Activated naive CD8-positive, alpha-beta T cell treated with anti-CD3 and anti-CD28 coated beads, Interleukin-2, amount 10 ng/mL, durations not matched to agents 7 days and 5 days (primary cell): ENCODE measurements at places on chromosomes 7 and 10.
A peak's percentile ranks its signal among the peaks of the same experiment; 100 is the strongest.

- DNase-seq: no peak
- H3K36me3 ChIP-seq: no peaks in the 10 kb centered on the region
- H3K27ac ChIP-seq: no peak overlapping the region
- H3K27me3 ChIP-seq: peaks cover 19% of the 10 kb centered on the region
- no peak overlapping the region for H3K4me3 ChIP-seq
Measured at GRCh38 chr7:121166916-121167315, 161.9 kb upstream of the WNT16 start.

DNA sequence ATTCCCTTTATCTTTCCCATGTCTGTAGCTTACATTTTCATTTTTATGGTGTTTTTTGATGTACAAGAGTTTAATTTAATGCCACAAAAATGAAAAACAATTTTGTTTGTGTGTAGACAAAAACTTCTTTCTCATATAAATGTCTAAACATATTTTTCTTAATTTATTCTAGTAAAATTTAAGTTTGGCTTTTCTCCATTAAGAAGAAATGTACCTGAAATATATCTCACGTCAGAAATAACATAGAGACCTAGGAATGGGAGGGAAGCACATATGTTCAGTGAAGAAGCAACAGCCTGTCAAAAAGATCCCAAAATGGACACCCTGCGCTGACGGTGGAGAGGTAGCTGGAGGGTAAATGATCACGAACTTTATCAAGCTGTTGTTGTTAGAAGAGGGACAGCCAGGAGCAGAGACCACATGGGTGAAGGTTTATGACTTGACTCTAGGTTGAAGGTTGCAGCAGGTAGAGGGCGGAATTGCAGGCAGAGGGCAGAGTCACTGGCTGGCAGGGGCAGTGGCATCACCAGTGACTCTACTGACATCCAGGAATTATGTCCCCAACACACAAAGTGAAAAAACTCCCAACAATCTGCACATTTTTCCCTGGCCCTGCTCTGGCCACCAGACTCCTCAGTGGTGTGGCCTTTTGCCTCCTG lies 225.9 kb upstream of the PRSS58 start:
- no peaks in the 10 kb centered on the region for H3K36me3 ChIP-seq
- no peaks in the 10 kb centered on the region for H3K27me3 ChIP-seq
- no peak for DNase-seq

DNA sequence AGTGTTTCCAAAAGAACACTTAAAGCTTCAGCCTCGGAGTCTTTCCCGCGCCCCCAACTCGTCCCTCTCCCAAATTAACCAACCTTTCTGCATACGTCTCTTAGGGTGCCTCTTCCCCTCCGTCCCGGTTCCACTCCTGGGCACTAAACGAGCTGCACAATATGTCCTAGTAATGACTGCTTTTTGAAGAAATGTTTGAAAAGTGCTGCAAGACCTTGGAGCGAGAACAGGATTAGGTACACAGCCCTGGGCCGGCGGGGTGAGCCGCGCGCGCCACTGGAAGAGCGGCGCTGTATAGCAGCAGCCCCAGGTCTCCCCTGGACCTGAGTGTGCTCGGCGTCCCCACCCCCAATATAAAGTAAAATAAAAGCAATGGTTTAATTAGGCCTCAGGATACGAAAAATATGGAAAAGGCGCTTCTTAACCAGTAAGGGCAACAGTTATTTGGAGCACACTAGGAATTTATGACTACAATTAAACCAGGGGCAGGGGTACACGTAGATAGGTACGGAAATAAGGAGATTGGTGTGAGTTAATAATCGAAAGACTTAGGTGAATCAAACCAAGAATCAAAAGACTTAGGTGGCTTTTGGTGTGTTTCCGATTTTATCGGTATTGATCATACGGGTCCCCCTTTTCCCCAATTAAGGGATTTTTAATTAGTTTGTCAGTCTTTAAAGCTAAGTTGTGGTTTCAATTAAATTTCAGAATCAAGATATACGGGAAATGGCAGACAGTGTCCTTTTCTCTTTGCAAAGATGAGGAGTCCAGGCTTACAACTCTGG lies 1.9 kb downstream of the TET1 start:
- no peak overlapping the region for H3K27ac ChIP-seq
- DNase-seq: no peak
- H3K4me3 ChIP-seq: peak overlapping the region; percentile 70
- H3K4me1 ChIP-seq: peaks cover 26% of the 10 kb centered on the region

GRCh38 chr7:55538538-55538937 lies 33.8 kb downstream of the VOPP1 start:
- no peak for DNase-seq
- no peak overlapping the region for H3K27ac ChIP-seq
- no peak overlapping the region for H3K4me3 ChIP-seq
- peaks cover 10% of the 10 kb centered on the region for H3K36me3 ChIP-seq
- H3K4me1 ChIP-seq: peaks cover 53% of the 10 kb centered on the region

- H3K27ac ChIP-seq: no peak overlapping the region
- H3K36me3 ChIP-seq: peaks cover 6% of the 10 kb centered on the region
- no peak for DNase-seq
Measured at GRCh38 chr7:143849785-143850479, 52.0 kb downstream of the TCAF1 start.

GRCh38 chr7:132001146-132001545 lies 444.7 kb upstream of the PODXL start:
- no peak overlapping the region for H3K4me3 ChIP-seq
- H3K27me3 ChIP-seq: peaks cover 2% of the 10 kb centered on the region
- no peaks in the 10 kb centered on the region for H3K4me1 ChIP-seq
- H3K36me3 ChIP-seq: no peaks in the 10 kb centered on the region
- no peak overlapping the region for H3K27ac ChIP-seq

GRCh38 chr10:61175316-61175715 lies 231.3 kb upstream of the RHOBTB1 start:
- no peaks in the 10 kb centered on the region for H3K27me3 ChIP-seq
- no peaks in the 10 kb centered on the region for H3K4me1 ChIP-seq
- DNase-seq: no peak
- no peak overlapping the region for H3K4me3 ChIP-seq
- no peak overlapping the region for H3K27ac ChIP-seq
- no peaks in the 10 kb centered on the region for H3K36me3 ChIP-seq

DNA sequence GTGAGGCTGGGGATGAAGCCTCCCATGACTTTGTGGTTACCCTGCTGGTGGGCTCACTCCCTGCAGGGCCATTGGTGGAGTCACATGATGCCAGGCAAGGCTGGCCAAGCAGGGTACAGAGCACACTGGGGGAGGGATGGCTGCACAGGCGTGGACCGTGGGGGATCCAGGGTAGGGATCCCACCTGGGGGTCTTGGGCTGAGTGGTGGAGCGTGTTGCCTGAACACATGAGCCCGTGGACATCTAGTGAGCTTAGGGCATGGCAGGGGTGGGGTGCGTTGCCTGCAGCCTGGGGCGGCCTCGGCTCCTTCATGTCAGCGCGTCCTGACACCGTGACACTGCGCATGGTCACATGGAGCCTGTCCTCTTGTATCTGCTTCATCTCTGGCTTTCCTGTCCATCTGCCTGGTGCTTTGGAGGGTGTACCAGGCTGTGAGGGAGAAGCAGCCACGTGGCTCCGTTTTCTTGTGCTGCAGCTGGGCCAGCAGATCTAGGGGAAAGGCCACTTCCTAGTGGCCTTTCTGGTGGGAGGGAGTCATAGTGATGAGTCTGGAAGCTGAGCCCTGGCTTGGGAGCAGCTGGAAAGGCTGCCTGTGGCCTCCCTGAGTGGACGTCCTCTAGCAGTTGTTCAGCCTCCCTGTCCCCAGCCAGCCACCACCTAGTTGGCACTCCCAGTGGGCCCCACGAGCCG lies 96.2 kb downstream of the LHPP start:
- no peaks in the 10 kb centered on the region for H3K27me3 ChIP-seq
- H3K27ac ChIP-seq: no peak overlapping the region
- no peaks in the 10 kb centered on the region for H3K36me3 ChIP-seq

- DNase-seq: no peak
- H3K27ac ChIP-seq: no peak overlapping the region
- H3K4me3 ChIP-seq: no peak overlapping the region
- H3K27me3 ChIP-seq: no peaks in the 10 kb centered on the region
- peaks cover 2% of the 10 kb centered on the region for H3K36me3 ChIP-seq
- no peaks in the 10 kb centered on the region for H3K4me1 ChIP-seq
Measured at GRCh38 chr10:88004451-88004850, 141.0 kb downstream of the PTEN start.

GRCh38 chr7:115838829-115839228 lies 191.7 kb downstream of the TFEC start:
- DNase-seq: no peak
- no peak overlapping the region for H3K27ac ChIP-seq
- no peaks in the 10 kb centered on the region for H3K36me3 ChIP-seq

DNA sequence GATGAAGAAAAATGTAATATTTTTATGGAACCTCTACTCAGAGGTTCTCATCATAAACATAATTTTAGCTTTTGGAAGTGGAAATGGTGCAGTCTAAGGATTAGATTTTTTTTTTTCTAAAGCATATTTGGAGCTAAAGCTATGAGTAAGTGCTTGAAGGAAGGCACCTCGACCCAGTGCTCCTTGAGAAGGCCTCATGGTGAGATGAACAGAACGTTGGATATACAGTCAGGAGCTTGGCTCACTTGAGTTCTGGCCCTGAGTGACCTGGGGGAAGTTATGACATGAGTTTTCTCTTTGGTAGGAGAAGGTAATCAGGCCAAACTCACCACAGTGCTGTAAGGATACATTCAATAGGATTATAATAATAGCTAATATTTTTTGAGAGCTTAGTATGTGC lies 163.3 kb downstream of the JCAD start:
- no peak overlapping the region for H3K4me3 ChIP-seq
- H3K4me1 ChIP-seq: no peaks in the 10 kb centered on the region
- H3K36me3 ChIP-seq: no peaks in the 10 kb centered on the region
- H3K27ac ChIP-seq: no peak overlapping the region
- DNase-seq: no peak

DNA sequence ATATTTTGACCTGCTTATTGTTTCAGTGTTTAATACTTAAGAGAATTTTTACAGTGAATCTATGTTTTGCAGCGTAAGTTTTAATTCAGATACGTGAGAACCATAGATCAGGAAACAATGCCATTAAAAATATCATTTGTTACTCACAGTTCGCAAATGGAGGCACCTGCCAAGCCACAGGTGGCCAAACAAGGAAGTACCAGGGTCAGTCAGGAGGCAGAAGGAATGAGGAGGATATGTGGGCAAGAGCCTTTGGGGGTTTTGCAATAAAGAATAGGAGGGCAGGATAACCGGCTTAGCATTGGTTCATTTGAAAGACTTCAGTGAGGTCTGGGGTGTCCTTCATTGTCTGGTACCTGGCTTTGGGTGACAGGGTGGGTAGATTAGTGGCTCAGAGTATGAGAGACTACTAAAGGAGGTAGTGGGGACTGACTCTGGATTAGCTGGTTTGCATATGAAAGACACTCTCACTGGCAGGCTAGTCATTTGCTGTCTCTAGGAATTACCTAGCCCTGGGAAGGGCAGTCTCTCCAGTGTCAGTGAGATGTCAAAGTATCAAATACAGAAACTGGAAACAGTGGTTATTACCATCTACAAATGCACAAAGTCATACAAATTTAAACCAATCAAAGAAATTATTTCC lies 132.2 kb upstream of the CAV2 start:
- no peaks in the 10 kb centered on the region for H3K36me3 ChIP-seq
- DNase-seq: no peak
- no peak overlapping the region for H3K4me3 ChIP-seq
- no peaks in the 10 kb centered on the region for H3K27me3 ChIP-seq

- DNase-seq: peak; percentile 25
- peaks cover 36% of the 10 kb centered on the region for H3K4me1 ChIP-seq
- H3K27me3 ChIP-seq: no peaks in the 10 kb centered on the region
- no peak overlapping the region for H3K27ac ChIP-seq
- peaks cover 40% of the 10 kb centered on the region for H3K36me3 ChIP-seq
Measured at GRCh38 chr7:132518102-132518838, 58.0 kb downstream of the PLXNA4 start.

GRCh38 chr7:12233175-12233574 lies 22.1 kb downstream of the TMEM106B start:
- no peaks in the 10 kb centered on the region for H3K27me3 ChIP-seq
- H3K27ac ChIP-seq: no peak overlapping the region
- peaks cover 51% of the 10 kb centered on the region for H3K36me3 ChIP-seq
- DNase-seq: no peak
- H3K4me1 ChIP-seq: no peaks in the 10 kb centered on the region

GRCh38 chr10:49173201-49173772 lies 14.9 kb downstream of the TMEM273 start:
- no peak for DNase-seq
- H3K27ac ChIP-seq: no peak overlapping the region
- peaks cover 5% of the 10 kb centered on the region for H3K27me3 ChIP-seq
- H3K36me3 ChIP-seq: no peaks in the 10 kb centered on the region

DNA sequence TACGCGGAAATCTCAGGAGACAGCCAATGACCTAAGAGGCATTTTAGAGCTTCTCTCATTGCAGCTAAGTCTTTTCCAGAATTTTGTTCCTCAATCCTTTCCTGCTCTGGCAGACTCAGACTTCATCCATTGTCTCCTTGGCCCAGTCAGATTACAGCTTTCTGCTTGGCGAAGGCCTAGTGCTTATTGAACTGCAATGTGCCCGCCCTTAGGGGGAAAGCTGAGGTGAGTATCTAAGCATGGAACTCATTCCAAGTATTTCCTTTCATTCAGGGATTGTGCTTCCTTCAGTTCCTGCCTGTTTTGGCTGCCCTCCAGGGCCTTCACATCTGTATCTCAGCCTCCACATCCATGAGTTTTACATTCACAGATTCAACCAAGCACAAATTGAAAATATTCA lies 37.5 kb downstream of the PRLHR start:
- H3K36me3 ChIP-seq: no peaks in the 10 kb centered on the region
- H3K27me3 ChIP-seq: peaks cover 50% of the 10 kb centered on the region
- H3K4me1 ChIP-seq: no peaks in the 10 kb centered on the region
- DNase-seq: no peak
- no peak overlapping the region for H3K27ac ChIP-seq

DNA sequence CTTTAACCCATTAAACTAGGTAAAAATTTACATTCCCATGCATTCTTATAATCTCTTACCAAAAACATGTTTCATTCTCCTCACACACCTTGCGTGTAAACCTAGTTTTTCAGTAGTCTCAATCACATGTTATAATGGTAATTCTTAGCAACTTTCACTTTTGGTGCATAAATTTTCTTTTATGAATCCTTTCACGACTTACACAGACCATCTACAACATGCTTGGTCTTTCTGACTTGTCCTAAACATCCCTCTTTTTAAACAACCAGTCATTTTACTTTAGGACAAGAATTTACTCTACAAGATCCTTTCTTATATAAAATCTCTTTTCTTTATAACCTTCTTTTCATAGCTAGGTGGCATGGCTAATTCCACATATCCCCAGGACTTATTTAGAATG lies 25.8 kb downstream of the FBXL13 start:
- H3K27me3 ChIP-seq: no peaks in the 10 kb centered on the region
- H3K36me3 ChIP-seq: peaks cover 4% of the 10 kb centered on the region
- no peaks in the 10 kb centered on the region for H3K4me1 ChIP-seq
- DNase-seq: no peak
